ENCODE measurements at places on chromosomes 7 and 10.

GRCh38 chr7:122676466-122676865 lies 22.5 kb downstream of the RNF133 start:
- no peak for DNase-seq

DNA sequence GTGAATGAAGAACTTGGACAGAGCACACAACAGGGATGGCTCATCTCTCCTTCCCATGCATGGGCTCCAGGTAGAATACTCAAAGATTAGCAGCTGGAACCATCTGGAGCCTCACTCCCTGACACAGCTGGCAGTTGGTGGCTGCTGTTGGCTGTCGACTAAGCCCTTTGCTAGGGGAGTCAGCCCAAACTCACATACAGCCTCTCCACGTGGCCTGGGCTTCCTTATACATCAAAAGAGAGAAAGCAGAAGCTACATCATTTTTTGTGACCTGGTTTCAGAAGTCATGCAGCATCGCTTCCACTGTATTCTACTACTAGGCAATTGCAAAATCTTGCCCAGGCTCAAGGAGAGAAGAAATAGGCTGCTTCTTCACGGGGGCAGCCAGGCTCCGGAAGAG lies 24.4 kb downstream of the ASNS start:
- no peak for DNase-seq

DNA sequence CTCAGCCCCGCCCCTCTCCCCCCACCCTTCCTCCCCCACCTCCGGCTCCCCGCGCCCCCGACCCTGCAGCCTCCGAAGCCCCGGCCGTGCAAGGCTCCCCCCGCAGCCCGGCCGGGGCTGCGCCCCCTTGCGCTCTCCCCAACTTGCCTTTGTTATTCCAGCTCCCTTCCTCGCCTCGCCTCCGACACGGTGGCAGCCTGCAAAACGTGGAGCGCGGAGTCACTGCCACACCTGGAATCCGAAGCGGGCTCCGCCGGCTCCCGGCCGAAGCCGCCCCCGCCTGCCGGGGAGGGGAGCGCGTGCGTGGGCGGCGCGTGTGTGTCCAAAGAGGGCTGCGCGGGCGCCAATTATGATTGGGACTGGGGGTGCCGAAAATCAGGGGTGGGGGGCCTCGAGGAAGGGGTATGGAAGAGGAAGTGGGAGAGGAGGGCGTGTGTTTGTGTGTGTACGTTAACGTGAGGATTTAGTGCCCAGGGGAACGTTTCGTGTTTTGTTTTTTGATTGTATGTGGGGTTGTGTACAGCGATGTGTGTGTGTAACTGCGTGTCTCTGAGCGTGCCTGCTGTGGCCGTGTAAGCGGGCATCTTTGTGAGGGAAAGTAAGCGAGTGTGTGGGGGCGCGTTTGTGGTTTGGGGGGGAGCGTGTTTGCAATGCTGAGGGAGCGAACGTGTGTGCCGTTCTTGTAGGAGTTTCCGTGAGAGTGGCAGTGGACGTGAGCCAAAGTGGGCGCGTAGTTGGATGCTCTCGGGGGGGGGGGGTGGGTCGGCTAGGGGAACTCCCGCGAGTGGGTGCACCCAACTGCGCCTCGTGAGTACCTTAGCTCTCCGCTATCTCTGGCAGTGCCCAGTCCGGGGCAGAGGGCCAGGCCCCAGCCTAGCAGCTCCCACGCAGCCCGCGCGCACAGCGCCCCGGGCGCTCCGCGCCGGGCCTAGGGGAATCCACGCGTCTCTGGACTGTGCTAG lies 1.2 kb upstream of the ZMIZ1 start:
- DNase-seq = peak; percentile 57

GRCh38 chr7:142866361-142867096 lies 11.7 kb downstream of the EPHB6 start:
- DNase-seq = no peak

DNA sequence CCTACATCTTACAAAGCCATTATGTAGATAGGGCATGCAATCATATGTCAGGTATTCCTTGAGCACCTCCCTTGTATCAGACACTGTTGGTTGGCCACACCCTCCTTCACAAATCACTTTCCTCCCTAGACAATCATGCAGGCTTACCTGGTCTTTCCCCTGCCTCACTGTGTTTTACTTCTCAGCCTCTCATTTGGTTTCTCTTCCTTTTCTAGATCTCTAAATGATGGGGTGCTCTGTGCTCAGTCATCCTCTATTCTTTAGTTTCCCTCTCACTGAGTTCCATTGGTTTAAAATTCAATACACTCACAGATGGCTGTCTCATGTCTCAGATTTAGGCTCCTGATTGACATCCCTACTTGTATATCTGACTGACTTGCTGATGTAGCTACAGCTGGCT lies 31.4 kb downstream of the ANK3 start:
- no peak for DNase-seq

DNA sequence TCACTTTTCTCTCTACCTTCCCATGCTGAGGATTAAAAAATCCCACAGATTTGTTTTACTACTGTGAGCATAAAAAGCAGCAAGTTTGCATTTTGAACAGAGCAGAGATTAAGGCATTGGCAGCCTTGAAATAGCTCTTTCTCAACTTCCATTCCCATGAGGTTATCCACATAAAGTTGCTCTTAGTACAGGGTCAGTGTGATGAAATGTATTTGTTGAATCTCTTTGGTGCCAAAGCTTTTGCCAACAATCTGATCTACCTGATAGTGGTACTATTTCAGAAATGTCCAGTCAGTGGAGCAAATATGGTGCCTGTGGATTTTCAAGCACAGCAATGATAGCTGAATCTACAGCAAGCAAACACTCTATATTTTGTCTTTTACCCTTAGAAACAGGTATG lies 254.8 kb downstream of the INHBA start:
- no peak for DNase-seq

- no peak for DNase-seq
Measured at GRCh38 chr10:95388539-95388938, 97.7 kb upstream of the PDLIM1 start.

DNA sequence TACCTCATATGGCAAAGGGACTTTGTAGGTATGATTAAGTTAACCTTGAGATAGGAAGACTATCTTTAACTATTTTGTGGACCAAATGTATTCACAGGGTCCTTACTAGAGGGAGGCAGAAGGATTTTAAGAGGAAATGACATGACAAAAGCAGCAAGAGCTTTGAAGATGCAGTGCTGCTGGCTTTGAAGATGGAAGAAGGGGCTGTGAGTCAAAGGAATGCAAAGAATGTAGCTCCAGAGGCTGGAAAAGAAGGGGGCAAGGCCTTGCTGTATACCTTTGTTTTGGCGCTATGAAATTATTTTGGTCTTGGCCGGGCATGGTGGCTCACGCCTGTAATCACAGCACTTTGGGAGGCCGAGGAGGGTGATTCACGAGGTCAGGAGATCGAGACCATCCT lies 3.2 kb upstream of the NRBF2 start:
- no peak for DNase-seq

GRCh38 chr7:131455546-131455945 lies 100.9 kb downstream of the PODXL start:
- no peak for DNase-seq

- no peak for DNase-seq
Measured at GRCh38 chr10:81548160-81548559, 326.8 kb upstream of the NRG3 start.

DNA sequence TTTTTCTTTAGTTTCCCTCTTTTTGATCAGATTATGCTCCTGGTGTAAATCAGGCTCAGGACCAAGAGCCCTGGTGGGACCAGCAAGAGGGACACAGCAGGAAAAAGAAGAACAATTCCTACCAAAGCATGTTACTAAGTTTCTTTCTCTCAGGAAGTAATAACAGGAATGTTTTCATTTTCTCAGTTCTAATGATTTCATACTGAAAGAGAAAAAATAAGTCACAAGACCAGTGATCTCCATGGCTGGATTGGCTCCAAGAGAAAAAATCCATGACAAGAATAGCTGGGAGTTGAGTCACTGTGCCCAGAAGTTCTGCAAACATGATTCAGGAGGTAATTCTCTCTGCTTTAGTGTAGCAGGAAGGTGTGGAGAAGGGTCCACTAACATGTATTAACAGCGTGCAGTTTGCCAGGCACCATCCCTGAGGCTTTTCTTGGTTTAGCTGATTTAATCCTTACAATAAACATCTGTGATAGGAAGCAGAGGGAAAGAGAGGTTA lies 23.8 kb upstream of the IFIT2 start:
- no peak for DNase-seq

- no peak for DNase-seq
Measured at GRCh38 chr10:30160271-30160982, 101.0 kb upstream of the JCAD start.

DNA sequence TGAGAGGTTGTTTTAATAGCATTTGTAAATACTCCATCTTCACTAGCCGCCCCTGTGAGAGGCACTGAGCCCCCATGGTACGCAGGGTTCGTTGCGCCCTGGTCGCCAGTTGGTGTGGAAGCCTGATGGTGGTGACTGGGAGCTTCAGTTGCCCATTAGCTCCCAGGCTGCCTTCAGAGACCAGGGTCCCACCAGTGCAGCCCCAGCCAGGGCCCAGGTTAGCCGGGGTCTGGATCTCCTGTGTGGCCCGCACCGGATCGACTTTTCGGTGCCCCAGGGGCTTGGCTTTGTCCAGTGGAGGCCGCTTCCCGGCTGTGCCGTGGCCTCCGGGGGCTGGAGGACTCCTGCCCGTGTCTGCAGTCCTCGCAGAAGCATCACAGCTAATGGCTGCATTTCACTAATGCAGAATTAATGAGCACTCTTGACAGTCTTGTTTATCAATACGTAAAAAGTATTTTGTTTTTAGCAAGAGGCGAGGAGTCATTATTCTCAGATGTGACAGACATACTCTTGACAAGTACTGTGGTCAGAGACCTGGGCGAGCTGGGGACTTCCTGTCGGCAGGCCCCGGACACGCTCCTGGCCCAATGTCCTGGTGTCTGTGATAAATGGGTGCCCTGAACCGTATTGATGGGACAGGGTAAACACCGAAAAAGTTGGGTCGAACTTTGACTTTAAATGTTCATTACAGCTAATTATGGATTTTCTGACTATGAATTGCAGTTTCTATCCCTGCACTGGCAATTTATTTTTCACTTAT lies 99.8 kb downstream of the NKX6-2 start:
- no peak for DNase-seq

DNA sequence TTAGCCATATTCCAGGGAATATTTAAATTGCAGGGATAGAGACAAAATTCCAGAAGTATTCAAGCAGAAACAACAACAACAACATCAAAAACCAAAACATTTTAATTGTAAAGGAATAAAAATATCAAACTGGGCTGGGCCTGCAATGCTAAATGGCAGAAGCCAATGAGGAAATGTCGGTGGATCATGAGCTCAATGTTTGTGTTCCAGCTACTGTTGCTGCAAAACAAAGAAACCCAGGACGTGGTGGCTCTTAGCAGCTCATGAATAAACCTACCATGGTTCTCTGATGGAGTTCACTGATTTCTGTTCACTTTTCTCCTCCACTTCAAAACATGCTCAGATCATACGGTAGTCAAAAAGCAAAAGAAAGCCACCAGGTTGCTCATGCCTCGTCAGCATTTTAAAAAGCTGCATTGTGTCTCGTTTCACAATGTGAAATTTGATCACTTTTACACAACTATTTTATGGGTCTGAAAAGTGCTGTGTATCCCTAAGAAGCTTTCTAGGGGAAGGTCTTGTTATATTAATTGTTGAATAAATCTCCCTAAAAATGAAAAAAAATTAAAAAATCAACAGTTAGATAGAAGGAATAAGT lies 54.0 kb downstream of the ASNS start:
- no peak for DNase-seq

DNA sequence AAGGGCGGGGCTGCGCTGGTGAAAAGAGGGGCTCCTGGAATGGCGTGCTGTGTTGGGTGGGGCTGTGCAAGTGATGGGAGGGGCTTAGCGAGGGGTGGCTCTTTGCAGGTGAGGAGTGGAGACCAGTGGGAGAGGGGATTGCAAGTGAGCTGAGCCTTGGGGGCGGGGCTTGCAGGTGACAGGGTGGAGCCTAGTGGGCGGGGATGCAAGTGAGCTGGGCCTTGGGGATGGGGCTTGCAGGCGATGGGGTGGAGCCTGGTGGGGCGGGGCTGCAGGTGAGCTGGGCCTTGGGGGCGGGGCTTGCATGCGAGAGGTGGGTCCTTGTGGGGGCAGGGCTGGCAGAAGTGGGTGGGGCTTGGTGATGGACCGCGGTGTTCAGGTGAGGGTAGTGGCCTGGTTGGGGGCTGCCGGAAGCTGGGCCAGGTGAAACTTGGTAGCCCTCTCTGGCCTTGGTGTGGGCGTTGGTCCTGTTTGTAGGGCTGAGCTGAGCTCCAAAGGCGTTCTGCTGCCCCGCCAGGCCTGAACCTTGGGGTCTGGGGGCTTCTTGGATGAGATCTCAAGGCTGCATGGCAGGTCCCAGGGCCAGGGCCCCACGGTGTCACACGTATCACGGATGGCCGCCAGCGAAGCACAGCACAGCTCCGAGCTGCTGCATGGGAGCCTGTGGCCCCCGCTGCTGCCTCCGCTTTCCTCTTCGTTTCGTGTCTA lies 743 bp upstream of the PITRM1 start:
- peak; percentile 79 for DNase-seq

DNA sequence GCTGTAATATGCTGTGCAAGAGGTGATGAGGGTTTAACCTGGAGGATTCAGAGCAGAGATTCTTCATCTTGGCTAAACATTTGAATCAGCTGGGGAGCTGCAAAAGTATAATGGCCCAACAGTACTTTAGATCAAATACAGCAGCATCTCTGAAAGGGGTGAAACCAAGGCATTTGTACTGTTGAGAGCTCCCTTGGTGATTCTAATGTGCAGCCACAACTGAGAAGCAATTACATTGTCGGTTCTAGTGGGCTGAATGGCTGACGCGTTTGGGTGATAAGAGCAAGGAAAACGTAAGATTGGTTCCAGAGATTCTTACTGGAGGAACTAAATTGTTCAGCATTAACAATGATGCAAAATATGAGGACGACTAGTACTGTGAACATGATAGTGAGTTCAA lies 269.7 kb downstream of the AGMO start:
- no peak for DNase-seq

DNA sequence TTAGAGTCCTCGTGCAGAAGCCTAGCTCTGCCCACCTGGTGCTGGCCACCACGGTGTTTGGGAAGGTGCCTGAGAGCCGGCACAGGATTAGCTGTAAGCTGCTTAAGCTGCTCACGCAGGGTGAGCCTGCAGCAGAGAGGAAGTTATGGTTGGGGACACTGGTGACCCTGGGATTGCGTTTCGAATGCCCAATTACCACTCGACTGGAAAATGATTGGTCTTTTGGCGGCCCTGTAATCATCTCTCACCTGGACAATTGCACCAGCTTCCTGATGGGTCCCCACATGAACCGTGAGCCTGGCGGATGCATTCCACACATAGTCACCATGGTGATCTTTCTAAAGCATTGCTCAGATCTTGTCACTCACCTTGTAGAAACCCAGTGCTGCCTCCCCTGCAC lies 442.3 kb upstream of the ZMIZ1 start:
- no peak for DNase-seq

DNA sequence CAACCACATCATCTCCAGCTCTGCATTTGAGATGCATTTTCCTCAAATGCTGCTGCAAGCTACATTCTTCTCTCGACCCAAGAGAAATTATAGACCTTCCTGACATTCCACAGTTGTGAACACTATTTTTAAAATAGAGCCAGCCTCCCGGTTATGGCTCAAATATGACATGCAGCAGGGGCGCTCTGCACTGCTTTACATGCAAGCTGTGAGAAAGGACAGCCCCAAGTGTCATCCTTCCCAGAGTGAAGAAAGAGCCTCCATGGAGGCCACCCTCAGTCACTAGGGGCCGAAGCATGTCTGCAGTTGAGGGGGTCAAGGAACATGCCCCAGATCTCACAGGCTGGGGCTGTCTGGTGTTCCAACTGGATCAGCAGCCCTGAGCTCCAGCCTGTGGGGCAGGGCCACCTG lies 63.9 kb upstream of the CHST15 start:
- DNase-seq = no peak

GRCh38 chr7:152667958-152668357 lies 8.0 kb downstream of the XRCC2 start:
- DNase-seq = no peak
